ENCODE measurements at places on chromosomes 5 and 9. TPM values are rescaled to one million over a fixed set of nuclear protein-coding genes. Genes with fewer than 3 reads are reported as not detected.

TMEM232 gene
- 3.6 TPM for total RNA-seq

DNA sequence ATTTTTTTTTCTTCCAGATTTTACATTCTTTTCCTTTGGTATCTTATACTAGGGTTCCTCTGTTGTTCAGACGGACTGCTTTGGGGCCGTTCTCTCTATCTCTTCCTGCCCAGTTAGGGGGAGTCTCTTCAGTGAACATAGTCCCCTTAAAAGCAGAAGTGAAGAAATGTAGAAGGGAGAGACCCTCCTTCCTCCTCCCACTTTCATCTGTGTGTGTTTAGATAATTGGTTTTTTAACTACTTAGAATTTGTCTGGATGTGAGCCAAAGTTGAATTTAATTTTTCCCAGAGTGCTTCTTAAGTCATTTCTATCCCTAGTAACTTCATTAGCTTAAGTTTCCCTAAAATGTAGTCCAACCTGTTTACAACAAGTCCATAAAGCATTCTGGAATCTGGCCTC is 167.5 kb downstream of the HACD4 start:
- no peaks in the 10 kb centered on the region for H3K4me1 ChIP-seq
- peaks cover 8% of the 10 kb centered on the region for H3K36me3 ChIP-seq
- no peaks in the 10 kb centered on the region for H3K27me3 ChIP-seq
- no peak overlapping the region for H3K27ac ChIP-seq
- no peak overlapping the region for H3K4me3 ChIP-seq

PCDHGB1 gene
- total RNA-seq, result 5.7 TPM

GRCh38 chr5:2091921-2092320 is 209.2 kb upstream of the IRX4 start:
- H3K36me3 ChIP-seq, result no peaks in the 10 kb centered on the region
- no peaks in the 10 kb centered on the region for H3K27me3 ChIP-seq
- H3K4me3 ChIP-seq, result no peak overlapping the region
- H3K4me1 ChIP-seq, result no peaks in the 10 kb centered on the region

GRCh38 chr5:30605693-30606268 is 587.7 kb upstream of the CDH6 start:
- no peaks in the 10 kb centered on the region for H3K36me3 ChIP-seq
- H3K27me3 ChIP-seq, result no peaks in the 10 kb centered on the region
- no peak for DNase-seq
- H3K4me3 ChIP-seq, result no peak overlapping the region

FYB1 gene
- total RNA-seq, result 4.9 TPM

GRCh38 chr5:173730632-173731298 is 114.3 kb upstream of the BOD1 start:
- no peak overlapping the region for H3K4me3 ChIP-seq
- H3K4me1 ChIP-seq, result no peaks in the 10 kb centered on the region
- H3K27me3 ChIP-seq, result no peaks in the 10 kb centered on the region
- H3K27ac ChIP-seq, result no peak overlapping the region
- no peaks in the 10 kb centered on the region for H3K36me3 ChIP-seq

GRCh38 chr9:17938035-17938655 is 359.3 kb downstream of the SH3GL2 start:
- H3K4me3 ChIP-seq, result no peak overlapping the region
- no peaks in the 10 kb centered on the region for H3K27me3 ChIP-seq
- no peaks in the 10 kb centered on the region for H3K36me3 ChIP-seq
- no peak for DNase-seq
- H3K4me1 ChIP-seq, result no peaks in the 10 kb centered on the region

- no peak overlapping the region for H3K4me3 ChIP-seq
- no peaks in the 10 kb centered on the region for H3K36me3 ChIP-seq
- DNase-seq, result no peak
- no peaks in the 10 kb centered on the region for H3K4me1 ChIP-seq
- H3K27me3 ChIP-seq, result no peaks in the 10 kb centered on the region
Measured at GRCh38 chr5:169837686-169838085, 142.6 kb downstream of the INSYN2B start.

DNA sequence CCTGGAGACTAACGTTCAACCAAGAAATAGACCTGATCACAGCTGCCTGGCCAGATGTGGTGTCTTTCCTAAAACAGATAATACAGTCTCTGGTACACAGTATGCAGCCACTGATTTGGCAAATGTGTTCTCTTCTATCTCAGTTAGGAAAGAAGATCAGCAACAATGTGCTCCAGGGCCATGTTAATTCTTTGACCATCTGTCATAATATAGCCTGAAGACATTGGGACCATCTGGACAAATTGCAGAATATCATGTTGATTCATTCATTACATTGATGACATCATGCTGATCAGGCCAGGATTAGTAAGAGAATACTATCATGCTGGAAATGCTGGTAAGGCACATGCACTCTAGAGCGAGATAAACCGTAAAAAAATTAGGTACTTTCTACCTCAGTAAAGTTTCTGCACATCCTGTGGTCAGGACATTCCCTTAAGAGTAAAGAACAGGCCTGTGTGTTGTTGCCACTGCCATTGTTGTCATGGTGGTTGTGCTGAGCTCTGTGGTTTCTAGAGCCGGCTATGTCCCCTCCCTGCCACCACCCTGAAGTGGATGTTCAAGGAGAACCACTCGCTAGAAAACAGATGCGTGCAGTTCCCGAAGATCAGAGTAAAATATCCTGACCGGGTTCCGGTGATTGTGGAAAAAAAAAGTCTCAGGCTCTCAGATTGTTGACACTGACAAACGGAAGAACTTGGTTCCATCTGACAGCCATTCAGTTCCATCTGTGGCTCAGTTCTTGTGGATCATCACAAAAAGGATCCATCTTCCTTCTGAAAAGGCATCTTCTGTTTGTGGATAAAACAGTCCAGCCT is 6.4 kb upstream of the JMY start:
- H3K27me3 ChIP-seq, result no peaks in the 10 kb centered on the region
- H3K4me1 ChIP-seq, result no peaks in the 10 kb centered on the region
- no peak for DNase-seq
- H3K27ac ChIP-seq, result no peak overlapping the region

DNA sequence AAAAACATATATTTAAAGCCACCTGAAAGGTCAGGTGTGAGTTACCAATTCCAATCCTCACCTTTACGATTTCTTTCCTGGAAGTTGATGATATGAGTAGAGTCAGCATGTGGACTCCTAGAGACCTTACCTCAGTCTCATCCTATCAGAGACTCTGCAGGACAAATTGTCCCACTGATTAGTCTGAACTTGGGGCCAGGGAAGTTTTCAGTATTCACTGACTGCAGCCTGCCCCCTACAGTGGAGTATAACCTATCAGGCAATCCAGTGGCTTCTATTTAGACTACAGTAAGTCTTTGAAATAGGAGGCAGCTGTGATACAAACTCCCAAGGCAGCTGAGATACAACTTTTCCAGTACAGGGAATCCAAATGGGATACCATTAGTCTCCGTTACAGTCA is 449.4 kb upstream of the CDH10 start:
- no peak for DNase-seq
- H3K27me3 ChIP-seq, result no peaks in the 10 kb centered on the region
- no peaks in the 10 kb centered on the region for H3K4me1 ChIP-seq
- H3K36me3 ChIP-seq, result no peaks in the 10 kb centered on the region

- no peaks in the 10 kb centered on the region for H3K27me3 ChIP-seq
- DNase-seq, result no peak
- H3K27ac ChIP-seq, result no peak overlapping the region
- H3K4me3 ChIP-seq, result no peak overlapping the region
Measured at GRCh38 chr5:131242728-131243255, 21.1 kb upstream of the CDC42SE2 start.

GRCh38 chr9:26266146-26266793 is 588.0 kb upstream of the TUSC1 start:
- no peak for DNase-seq
- H3K27ac ChIP-seq, result no peak overlapping the region
- no peak overlapping the region for H3K4me3 ChIP-seq
- no peaks in the 10 kb centered on the region for H3K36me3 ChIP-seq
- no peaks in the 10 kb centered on the region for H3K27me3 ChIP-seq

GRCh38 chr9:116355153-116355921 is 201.7 kb downstream of the PAPPA start:
- H3K4me1 ChIP-seq, result peaks cover 27% of the 10 kb centered on the region
- no peak for DNase-seq
- no peaks in the 10 kb centered on the region for H3K27me3 ChIP-seq
- H3K36me3 ChIP-seq, result no peaks in the 10 kb centered on the region

NPR3 gene
- 81.0 TPM for total RNA-seq

GRCh38 chr5:114467171-114467570 is 105.3 kb downstream of the KCNN2 start:
- DNase-seq, result no peak
- no peaks in the 10 kb centered on the region for H3K36me3 ChIP-seq
- no peak overlapping the region for H3K4me3 ChIP-seq
- H3K4me1 ChIP-seq, result no peaks in the 10 kb centered on the region
- H3K27ac ChIP-seq, result no peak overlapping the region

DNA sequence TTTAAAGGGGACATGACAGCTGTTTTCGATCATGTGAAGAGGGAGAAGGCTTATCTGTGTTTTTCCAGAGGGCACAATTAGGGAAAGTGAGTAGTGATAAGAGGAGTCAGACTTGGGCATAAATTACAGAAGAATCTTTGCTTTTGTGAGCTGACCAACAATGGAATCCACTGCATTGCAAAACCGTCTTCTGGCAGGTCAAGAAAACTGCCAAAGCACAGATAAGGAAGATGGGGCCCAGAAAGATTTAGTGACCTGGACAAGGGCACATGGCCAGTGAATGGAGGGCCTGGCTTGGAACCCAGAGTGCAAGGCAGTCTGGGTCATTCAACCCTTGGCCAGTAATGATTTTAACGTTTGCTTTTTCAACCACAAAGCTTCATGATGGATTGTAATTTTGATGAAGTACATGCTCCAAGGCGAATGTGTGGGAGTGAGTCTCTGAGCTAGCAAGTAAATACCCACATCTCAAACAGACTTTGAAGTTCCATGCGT is 153.2 kb upstream of the MAST4 start:
- no peaks in the 10 kb centered on the region for H3K27me3 ChIP-seq
- H3K36me3 ChIP-seq, result no peaks in the 10 kb centered on the region
- peak overlapping the region; percentile 21 for H3K27ac ChIP-seq
- no peak for DNase-seq
- peaks cover 25% of the 10 kb centered on the region for H3K4me1 ChIP-seq

DNA sequence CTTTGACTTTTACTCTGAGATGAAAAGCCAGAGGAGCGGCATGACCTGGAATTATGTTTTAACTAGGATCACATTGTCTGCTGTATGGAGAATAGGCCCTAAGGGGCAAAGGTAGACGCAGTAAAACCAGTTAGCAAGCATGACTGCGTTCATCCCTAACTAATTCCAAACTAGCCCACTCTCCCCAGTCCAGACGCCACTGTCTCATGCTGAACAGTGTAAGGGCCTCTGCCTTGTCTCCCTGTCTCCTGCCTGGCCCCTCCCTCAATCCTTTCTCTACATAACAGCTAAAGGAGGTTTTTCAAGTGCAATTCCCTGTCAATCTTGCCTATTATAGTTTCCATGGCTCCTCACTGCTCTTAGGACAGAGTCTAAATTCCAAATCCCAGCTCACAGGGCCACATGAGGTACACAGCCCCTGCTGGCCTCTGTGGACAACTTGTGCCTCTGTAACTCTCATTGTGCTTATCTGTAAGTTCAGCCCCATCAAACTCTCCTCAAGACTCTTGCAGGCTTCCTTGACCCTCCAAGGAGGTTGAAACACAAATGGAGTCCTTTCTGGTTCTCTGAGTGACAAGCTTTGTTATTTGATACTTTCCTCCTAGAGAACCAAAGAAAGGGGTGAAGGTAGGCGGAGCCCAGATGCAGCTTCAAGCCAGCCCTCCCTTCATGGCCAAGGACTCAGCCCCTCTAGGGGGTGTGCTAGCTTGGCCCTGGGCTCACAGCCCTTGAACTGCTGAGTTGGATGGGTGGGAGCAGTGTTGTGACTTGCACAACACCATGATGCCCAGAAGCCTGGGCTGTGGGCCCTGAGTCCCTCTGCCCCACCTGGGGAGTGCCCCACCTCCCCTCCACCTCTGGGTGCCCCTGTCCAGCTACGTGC is 16.0 kb upstream of the SLC22A4 start:
- no peaks in the 10 kb centered on the region for H3K27me3 ChIP-seq
- H3K4me3 ChIP-seq, result no peak overlapping the region
- H3K4me1 ChIP-seq, result peaks cover 1% of the 10 kb centered on the region
- H3K36me3 ChIP-seq, result no peaks in the 10 kb centered on the region

DNA sequence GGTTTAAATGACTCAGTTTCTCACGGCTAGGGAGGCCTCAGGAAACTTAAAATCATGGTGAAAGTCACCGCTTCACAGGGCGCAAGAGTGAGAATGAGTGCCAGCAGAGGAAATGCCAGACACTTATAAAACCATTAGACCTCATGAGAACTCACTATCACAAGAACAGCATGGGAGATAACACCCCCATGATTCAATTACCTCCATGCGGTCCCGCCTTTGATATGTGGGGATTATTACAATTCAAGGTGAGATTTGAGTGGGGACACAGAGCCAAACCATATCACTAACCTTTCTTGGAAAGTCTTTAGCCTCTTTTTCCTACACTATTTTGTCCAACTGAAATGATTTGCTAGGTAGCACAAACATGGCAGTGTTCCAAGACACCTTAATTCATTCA is 533.9 kb upstream of the NUDT12 start:
- no peak overlapping the region for H3K27ac ChIP-seq
- H3K4me1 ChIP-seq, result no peaks in the 10 kb centered on the region
- no peaks in the 10 kb centered on the region for H3K27me3 ChIP-seq
- no peak for DNase-seq
- no peaks in the 10 kb centered on the region for H3K36me3 ChIP-seq

DNA sequence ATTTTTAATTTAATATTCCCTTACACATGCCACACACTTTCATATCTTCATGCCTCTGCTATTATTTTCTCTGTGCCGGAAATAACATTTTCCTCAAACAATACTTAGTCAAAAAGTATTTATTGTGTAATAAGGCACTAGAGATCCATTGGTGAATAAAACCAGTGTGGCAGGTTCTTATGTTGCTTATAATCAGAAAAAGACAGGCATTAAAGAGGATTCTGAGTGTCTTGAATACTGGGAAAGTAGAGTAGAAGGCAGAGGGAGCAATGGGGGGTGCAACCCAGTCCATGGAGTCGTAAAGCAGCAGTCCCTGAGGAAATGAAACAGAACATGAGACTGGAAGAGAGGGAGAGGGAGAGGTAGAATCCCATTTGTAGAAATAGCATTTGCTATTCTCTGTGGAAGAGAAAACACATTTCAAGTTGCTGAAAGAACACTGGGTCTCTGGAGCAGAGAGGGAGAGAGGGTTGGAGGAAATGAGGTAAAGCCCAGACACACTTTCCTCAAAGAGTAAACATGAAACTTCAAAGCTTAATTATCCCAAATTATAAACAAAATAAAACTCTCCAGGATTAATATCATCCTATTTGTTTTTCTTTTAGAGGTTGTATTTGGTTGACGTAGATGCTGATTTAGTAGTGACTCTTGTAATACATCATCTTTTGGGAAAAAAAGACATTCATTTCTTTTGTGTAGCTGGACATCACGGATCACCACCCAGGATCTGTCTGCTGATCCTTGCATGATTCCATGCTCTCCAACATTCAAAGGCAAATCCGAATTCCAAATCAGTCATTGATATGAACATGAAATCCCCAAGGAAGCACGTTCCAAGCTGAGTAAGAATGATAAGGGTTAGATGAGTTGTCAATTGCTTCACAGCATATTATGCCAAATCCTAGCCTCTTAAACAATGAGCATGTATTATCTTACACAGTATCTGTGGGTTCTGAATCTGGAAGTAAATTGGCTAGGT is 37.4 kb upstream of the GRAMD2B start:
- no peaks in the 10 kb centered on the region for H3K36me3 ChIP-seq
- peak overlapping the region; percentile 56 for H3K27ac ChIP-seq
- H3K4me1 ChIP-seq, result peaks cover 19% of the 10 kb centered on the region
- H3K27me3 ChIP-seq, result no peaks in the 10 kb centered on the region

FOXD4L5 gene
- total RNA-seq, result 0.08 TPM

- peak; percentile 83 for DNase-seq
- no peaks in the 10 kb centered on the region for H3K36me3 ChIP-seq
- peaks cover 43% of the 10 kb centered on the region for H3K4me1 ChIP-seq
- no peaks in the 10 kb centered on the region for H3K27me3 ChIP-seq
Measured at GRCh38 chr9:129412814-129413536, 207.9 kb downstream of the C9orf50 start.
